ENCODE measurements at places on chromosomes 2 and 18. TPM values are rescaled to one million over a fixed set of nuclear protein-coding genes. Genes with fewer than 3 reads are reported as not detected.

The RAB1A gene
- total RNA-seq: 84.8 TPM

The SP110 gene
- 111 TPM for total RNA-seq

DNA sequence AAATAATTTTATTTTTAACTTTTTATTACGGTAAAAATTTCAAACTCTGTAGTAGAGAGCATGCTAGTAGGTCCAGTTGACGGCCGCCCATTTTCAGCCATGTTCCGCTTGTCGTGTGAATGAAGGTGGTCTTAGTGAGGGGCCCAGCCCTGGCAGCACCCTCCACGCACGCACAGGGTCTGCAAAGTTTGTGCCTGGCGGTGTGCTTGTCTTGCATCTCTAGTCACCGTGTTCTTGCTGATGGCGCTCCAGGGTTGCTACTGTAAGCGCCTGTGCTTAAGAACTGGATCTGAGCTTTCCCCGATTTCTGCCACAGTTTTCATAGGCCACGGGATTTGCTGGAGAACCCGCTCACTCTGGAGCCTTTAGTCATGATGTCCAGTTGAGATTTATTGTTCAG, 28.9 kb downstream of the LDLRAD4 start:
- DNase-seq: no peak

- no peak for DNase-seq
Measured at GRCh38 chr2:178119179-178119922, 7.1 kb downstream of the RBM45 start.

DNA sequence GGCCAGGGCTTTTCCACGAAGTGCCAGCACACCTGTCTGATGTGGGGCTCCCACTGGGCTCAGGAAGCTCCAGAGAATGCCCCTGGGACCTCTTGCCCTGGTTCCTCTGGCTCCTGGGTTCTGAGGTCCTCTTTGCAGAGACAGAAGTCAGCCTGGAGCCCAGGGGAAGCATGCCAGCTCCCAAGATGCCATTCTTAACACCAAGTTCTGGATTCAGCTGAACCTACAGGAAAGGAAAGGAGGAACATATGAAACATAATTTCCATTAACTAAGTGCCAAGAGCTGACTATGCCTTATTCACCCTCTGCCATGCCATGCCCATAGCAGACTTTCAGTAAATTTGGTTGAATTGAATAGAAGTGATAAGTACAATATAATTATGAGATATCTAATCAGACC, 21.9 kb downstream of the FAM124B start:
- no peak for DNase-seq

DNA sequence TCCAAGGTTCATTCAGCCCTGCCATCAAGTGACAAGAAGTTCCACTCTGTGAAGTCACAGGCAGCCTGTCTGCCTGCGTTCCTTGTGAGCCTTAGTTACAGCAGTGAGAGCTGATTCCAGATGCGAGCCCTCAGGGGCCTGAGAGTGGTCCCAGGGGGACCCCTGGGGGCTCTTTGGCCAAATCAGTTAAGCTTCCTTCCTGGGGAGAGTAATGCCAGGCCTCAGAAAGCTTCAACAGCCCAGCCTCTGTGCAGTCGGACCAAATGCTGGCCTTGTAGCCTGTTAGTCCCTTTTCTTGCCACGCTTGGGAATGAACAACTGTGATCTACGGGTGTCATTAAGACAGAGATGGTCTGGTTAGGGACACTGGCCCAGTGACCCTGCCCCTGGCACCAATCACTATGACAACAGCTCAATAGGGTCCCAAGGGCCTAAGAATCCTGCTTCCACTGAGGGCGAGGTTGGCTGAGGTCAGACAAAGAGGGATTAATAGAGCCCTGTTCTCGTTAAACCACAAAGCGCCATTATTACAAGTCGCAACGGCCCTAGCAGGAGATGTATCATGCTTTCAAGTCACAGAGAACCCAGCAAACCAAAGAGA, 50.9 kb downstream of the HS1BP3 start:
- DNase-seq: no peak

GRCh38 chr18:24274837-24275236, 122.8 kb downstream of the OSBPL1A start:
- DNase-seq: no peak

DNA sequence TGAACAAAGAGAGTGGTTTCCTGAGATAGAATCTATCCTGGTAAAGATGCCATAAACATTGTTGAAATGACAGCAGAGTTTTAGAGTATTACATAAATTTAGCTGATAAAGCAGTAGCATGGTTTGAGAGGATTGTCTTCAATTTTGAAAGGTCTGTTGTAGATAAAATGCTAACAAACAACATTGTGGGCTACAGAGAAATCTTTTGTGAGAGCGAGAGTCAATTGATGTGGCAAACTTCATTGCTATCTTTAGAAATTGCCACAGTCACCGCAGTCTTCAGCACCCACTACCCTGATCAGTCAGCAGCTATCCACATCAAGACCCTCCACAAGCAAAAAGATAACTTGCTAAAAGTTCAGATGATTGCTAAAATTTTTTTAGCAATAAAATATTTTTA, 17.5 kb downstream of the VRK2 start:
- no peak for DNase-seq

DNA sequence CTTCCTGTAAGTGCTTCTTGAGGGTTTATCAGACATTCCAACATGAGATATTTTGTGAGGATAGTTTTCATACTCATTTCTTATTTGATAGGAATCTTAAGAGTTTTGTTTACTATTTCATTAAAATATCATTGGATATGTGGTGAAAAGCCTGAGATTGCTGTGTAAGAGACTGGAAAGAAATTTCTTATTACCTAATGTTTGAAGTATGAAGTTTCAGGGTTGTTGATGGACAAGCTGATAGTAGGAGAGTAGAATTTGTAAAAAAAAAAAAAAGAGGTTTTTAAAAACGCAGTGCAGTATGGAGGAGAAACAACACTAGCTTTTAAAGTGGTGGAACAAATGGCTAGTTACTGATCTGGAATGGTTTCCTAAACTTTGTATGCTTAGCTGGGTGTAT, 7.7 kb downstream of the EPB41L5 start:
- no peak for DNase-seq

DNA sequence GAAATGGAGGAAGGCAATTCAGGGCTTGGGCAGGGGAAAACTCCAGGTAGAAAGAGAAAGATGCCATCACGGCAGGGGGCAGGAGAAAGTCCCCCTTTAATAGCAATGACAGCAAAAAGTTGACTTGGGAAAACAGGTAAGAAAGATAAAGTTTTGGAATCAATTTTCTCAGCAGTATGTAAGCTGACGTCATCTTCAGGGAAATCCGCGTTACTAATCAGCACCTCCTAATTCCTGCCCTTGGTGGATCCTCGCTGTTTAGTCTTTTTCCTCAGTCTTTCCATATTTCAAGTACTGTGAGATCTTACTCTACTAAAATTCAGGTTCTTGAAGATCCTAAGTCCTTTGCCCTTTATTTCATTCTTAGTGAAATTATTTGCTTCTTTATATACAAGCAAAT, 233.0 kb downstream of the MREG start:
- no peak for DNase-seq

DNA sequence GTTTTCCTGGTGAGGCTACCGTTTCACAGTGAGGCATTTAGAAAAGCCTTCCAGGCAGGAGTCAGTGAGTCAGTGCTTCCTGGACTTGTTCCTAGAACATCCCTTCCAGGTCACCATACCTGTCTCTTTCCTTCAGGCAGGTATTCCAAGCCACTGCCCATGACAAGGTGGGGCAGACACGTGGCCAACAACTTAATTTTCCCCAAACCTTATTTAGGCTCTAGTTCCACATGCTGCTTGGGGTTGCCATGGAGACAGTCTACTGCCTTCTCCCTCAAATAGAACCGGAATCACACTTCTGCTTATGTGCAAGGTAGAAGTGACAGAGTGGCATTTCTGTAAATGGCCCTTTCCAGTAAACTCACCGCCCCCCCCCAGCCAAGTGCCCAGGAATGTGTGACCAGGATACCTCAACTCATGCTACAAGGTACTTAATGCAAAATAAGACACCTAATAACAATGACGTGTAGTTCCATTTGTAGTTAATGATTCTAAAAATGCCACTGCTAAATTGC, 258.3 kb downstream of the PRKCE start:
- no peak for DNase-seq

GRCh38 chr2:147467441-147467840, 377.4 kb upstream of the ACVR2A start:
- DNase-seq: no peak
